ENCODE measurements at places on chromosomes 5 and 9.

GRCh38 chr5:18008940-18009339, 374.7 kb downstream of the TAF11L14 start:
- DNase-seq, result no peak

DNA sequence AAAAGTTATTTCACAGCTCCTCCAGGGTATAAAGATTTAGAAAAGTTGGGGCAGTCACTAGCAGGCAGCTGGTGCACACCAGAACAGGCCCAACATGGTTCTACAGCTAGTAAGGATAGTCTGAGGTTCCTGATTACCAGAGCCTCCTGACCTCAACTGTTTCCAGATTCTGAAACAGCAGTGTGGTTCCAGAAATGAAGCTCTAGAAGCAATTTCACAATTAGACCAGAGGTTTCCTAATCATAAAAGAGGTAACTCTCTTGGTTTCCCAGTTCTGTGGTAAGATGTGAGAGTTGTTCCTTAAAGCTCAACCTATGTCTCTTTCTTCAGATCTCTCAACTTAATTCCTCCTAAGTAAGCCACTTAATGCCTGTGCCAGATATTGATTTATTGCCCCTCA, 11.9 kb downstream of the AGTPBP1 start:
- peak; percentile 6 for DNase-seq

DNA sequence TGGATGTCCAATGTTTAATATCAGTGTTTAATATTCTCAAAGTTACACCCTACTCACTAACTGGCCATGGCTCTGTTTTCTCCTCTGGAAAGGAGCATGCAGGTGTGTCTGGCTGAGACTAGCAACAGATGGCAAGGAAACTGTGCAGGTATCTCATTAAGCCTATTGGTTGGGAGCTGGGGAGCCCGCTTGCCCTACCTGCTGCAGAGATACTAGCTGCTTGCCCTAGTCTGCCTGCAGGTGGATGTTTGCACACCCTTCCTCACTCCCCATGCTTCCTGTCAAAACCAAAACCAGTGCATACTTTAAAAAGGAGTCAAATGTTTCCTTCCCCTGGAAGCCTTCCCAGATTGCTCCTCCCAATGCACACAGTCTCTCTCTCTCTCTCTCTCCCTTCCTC, 228.3 kb upstream of the RASEF start:
- no peak for DNase-seq

DNA sequence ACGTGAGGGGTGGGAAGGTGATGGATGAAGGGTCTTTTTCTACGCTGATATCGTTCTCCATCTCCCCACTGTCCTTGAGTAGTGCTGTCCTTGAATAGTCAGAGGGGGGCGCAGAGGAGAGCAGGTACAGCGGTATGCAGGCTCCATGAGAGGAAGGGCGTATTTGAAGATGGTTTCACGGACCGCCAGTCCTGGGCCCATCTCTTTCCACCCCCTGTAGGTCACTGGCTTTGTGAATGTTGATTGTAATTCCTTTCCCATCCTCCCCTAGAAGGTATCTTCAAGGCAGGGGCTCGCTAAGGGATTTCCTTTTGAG, 40.8 kb upstream of the DAB2IP start:
- no peak for DNase-seq

All from erythroblast (primary cell).